Bronchial epithelial cell (primary cell): ENCODE measurements at places on chromosomes 13 and 19.

GRCh38 chr19:56098731-56099568, 22.1 kb downstream of the ZNF787 start:
- no peak for DNase-seq

DNA sequence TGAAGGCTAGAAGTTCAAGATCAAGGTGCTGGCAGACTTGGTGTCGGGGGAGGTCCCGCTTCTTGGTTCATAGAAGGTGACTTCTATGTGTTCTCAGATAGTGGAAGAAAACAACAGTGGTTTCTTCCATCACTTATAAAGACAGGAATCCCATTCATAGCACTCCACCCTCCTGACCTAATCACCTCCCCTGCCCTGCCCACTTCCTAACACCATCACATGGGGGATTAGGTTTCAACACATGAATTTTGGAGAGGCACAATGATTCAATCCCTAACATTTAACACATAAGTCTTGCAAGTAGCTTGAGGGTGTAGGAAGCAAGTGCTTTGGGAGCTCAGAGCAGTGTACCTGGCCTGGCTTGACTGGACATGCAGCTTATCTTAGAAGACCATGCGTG, 142.8 kb upstream of the TSHZ3 start:
- DNase-seq, result no peak

DNA sequence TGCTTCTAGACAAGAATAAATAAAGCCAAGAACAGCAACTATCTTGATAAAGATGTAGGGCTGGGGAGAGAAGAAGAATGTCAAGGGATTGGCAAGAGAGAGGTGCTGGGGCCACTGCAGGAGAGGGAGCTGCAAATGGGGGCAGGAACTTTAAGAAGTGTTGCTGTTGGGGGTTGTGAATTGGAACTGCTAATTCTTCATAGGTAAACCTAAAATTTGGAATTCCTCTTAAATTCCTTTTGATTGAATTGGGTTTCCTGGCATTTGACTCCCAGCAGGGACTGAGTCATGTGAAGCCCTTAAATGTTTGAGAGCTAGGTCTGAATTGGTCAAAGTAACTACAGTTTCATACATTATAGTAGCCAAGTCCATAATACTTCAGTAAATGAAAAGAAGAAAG, 305.6 kb upstream of the TMTC4 start:
- DNase-seq, result no peak

GRCh38 chr19:30423481-30423880, 51.3 kb downstream of the ZNF536 start:
- DNase-seq, result no peak

- no peak for DNase-seq
These were observed 18.8 kb upstream of the MTRF1 start for GRCh38 chr13:41282129-41282571.

DNA sequence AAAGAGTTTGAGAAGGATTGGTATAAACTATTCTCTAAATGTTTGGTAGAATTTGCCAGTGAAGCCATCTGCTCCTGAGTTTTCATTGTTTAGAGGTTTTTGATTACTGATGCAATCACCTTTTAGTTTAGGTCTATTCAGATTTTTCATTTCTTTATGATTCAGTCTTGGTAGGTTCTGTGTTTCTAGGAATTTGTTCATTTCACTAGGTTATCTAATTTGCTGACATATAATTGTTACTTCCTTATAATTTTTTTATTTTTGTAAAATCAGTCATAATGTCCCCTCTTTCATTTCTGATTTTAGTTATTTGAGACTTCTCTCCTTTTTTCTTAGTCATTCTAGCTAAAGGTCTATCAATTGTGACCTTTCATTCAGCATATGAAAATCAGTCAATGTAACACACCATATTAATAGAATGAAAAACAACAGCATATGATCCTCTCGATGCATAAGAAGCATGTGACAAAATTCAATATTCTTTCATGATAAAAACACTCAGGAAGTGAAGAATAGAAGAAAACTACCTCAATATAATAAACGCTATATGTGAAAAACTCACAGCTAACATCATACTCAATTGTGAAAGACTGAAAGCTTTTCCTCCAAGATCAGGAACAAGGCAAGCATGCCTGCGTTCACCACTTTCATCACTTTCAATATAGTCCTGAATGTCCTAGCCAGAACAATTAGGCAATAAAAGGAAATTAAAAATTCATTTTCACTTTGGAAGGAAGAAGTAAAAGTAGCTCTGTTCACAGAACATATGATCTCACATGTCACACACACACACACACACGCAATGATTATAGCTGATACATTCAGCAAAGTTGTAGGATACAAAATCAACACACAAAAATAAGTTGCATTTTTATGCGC, 149.1 kb downstream of the COG6 start:
- no peak for DNase-seq

- DNase-seq, result no peak
These were observed 59.0 kb downstream of the PTPRS start for GRCh38 chr19:5281588-5281987.

GRCh38 chr13:19050901-19051300, 130.7 kb downstream of the TUBA3C start:
- DNase-seq, result no peak

- DNase-seq, result no peak
These were observed 190.2 kb downstream of the TEX29 start for GRCh38 chr13:111510502-111511218.

GRCh38 chr13:114318624-114319023, 4.3 kb downstream of the CHAMP1 start:
- no peak for DNase-seq

DNA sequence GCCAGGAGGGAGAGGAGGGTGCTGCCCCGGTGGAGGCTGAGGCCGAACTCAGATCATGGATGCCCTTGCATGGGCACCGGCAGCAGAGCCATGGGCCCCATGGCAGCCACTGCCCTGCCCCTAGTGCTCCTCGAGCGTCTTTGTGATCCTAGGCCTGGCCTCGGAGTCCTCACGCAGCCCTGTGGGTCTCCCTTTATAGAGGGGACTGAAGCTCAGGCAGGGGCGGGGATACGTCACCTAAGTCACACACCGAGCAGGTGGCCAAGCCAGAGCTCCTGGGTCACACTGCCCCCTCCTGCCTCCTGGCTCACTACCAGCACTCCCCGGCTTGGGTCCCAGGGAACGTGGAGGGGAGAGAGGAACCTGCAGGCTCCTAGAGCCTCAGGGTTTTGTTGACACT, 28.7 kb downstream of the DHX34 start:
- DNase-seq, result no peak

DNA sequence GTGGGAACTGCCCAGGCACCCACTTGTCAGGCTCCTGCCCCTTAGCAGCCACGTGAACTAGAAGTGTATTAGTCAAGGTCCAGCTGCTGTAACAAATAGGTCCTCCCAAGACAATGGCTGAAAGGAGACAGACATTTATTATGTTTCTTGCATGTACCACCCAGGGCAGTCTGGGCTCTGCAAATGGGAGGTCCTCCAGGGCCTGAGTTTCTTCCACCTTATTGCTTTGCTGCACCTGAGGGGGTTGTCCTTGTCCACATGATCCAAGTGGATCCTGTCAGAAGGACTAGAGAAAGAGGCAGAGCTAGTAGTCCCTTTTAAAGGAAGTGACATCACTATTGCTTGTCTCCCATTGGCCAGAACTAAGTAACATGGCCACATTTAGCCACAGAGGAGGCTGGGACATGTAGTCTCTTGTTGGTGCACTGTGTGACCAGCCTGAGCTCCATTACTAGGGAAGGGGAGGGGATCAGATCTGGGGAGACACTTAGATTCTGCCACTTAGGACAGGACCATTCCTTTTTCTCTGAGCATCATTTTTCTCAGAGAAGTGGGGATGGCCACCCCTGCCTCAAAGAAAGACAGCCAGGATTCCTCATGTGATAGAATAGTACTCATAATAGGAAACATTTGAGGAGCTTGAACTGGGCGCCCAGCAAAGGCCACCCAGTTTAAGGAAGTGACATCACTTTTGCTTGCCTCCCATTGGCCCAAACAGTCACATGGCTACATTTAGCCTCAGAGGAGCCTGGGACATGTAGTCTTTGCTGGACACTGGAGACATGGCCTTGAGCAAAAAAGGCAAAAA, 15.1 kb downstream of the CC2D1A start:
- DNase-seq, result peak; percentile 53

DNA sequence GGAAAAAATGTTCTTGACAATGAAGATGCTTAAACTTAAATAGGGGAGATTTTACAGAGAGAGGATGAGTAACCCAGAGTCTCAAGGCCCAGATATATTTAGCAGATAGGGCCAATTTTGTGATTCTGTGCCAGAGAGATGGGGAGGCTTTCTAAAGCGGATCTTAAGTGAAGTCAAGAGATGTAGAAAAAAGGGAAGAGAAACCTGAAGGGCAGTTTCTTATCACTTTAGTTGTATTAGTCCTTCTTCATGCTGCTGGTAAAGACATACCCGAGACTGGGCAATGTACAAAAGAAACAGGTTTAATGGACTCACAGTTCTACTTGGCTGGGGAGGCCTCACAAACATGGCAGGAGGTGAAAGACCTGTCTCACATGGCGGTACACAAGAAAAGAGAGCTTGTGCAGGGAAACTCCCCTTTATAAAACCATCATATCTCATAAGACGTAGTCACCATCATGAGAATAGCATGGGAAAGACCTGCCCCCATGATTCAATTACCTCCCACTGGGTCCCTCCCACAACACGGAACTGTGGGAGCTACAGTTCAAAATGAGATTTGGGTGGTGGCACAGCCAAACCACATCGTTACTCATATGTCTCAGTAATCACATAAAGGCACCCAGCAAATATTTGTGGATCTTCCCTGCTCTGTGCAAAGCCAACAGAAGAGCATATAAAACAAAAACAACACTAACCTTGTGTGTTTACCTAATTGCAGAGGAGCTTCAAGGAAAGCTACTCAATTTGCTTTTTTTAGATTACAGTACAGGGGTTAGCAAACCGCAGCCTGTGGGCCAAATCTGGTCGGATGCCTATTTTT, 102.6 kb upstream of the MYCBP2 start:
- no peak for DNase-seq

DNA sequence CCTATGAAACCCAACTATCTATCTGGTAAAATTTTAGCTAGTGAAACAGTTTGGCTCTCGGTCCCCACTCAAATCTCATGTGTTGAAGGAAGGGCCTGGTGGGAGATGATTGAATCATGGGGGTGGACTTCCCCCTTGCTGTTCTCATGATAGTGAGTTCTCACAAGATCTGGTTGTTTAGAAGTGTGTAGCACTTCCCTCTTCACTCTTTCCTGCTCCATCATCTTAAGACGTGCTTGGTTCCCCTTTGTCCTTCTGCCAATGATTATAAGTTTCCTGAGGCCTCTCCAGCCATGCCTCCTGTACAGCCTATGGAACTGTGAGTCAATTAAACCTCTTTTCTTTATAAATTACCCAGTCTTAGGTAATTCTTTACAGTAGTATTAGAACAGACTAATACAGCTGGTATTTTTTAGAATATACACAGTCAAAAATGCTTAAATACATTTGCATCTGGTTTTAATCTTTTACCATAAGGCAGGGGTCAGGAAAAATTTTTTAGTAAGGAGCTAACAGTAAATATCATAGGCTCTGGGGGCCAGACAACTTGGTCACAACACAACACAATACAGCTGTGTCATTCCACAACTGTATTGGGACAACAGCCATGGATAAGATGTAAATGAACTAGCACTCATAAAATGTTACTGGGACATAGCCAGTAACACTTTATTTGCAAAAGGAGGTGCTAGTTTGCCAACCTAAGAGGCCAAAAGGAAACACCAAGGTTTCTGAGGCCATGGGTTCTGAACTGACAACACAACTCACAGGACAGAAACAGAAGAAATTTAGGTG, 24.3 kb downstream of the DZIP1 start:
- DNase-seq, result no peak
